ENCODE measurements at places on chromosomes 3 and 15.

- no peak for DNase-seq
These were observed 2.4 kb upstream of the ADGRG7 start for GRCh38 chr3:100606894-100607512.

GRCh38 chr3:127987309-127987995, 64.8 kb upstream of the SEC61A1 start:
- DNase-seq = no peak

GRCh38 chr15:61138156-61138555, 90.9 kb downstream of the RORA start:
- DNase-seq = no peak

DNA sequence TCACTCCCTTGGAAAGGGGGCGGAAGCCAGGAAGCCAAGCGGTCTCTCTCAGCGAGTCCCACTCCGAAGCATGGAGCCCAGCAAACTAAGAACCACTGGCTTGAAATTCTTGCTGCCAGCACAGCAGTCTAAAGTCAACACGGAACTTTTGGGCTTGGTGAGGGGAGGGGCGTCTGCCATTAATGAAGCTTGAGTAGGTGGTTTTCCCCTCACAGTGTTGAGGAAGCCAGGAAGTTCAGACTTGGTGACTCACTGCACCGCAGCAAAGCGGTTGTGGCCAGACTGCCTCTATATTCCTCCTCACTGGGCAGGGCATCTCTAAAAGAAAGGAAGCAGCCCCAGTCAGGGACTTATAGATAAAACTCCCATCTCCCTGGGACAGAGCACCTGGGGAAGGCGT, 665.4 kb upstream of the CBLB start:
- DNase-seq = no peak

DNA sequence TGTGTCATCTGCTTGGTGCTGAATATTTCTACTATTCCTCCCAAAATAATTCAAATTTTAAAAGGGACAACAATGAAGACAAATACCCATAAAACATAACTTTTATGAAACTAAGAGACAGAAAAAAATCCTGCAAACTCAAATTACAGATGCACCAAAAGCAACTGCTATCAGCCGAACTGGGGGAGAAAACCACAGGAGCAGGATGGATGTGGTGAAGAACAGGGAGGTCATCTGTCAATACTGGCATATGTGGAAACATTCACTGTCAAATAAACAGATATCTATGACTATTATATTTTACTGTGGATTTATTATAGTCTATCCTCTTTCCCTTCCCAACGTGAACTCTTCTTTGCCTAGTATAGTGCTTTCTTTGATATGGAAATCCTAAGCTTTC, 53.3 kb upstream of the CPOX start:
- no peak for DNase-seq
